ENCODE measurements at places on chromosomes 16 and 17.

DNA sequence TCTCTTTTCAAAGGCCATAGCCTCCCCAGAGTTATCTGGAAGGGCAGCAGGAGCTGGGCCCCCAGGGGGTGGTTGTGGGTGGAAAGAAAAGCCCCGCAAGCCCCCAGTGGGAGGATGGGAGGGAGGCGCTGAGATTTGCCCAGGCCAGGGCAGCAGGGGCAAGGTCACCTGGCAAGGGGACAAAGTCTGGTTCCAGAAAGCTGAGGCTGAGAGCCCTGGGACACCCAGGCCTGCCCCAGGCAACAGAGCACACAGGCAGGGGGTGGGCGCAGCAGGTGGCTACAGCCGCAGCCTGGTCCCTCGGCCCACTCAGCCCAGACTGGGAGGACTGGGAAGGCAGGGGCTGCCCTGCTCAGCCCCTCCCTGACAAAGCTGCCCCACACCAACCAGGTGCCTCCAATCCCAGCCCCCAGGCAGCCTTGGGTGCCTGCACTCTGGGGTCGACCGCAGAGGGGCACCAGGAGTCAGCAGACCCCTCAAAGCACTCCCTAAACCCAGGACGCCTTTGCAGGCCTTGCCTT, 23.7 kb upstream of the GSG1L start:
- no peak for DNase-seq

DNA sequence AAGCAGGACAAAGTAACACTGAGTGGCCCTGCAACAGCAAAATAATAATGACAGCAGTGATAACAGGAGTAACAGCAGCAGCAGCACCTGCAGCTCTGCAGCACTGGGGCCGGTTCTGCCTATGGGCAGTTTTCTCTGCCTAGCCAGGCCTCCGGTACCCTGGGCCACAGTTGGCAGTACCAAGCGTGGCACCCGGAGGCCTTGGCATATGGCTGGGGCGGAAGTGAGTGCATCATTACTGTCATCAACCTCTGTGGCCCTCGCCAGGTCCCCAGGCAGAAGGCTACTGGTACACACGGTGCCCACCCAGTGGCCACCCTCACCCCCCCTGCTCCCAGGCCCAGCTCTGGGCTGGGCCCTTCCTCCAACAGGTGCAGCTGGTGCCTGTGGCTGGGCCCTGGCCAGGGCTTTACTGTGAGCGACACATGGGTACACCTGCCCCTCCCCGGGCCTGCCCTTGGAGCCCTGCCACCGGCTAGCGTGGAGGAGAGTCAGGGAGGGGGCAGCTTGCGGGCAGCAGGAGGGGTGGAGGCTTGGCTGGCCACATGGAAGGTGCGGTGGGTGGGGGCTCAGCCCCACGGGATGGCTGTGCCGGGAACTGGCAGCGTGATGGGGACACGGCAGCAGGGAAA, 3.0 kb downstream of the KCNJ12 start:
- DNase-seq: no peak

DNA sequence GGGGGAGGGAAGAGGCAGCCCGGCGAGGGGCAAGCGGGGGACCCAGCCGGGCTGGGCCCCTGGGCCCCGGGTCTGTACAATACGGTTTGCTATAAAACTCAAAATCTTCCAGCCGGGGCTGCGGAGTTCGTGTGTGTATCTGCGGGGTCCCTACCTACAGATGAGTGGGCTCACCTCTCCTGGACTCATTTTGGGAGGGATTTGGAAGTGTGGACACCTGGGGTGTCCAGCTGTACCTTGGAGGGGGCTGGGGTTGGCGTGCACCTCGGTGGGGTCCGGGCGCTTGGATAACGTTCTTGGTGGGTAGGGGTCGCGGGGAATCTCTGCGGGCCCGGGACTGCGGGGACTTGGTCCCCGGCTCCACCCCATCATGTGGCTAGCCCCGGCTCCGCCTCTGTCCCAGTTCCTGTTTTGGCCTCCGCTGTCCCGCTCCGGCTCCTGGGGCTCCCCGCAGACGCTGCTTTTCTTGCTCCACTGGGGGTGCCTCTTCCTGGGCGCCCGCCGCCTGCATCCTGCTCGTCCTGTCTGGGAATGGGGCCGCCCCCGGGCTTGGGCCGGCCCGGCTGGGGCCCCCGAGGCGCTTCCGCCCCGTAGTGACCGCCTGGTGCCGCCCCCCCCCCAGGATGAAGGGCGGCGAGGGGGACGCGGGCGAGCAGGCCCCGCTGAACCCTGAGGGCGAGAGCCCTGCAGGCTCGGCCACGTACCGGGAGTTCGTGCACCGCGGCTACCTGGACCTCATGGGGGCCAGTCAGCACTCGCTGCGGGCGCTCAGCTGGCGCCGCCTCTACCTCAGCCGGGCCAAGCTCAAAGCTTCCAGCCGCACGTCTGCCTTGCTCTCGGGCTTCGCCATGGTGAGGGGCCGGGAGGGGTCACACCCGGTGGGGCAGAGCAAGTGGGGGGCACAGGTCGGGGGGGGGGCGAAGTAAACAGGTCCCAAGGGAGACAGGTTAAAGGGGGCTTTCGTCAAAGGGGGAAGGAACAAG, at the start of gene ORAI3:
Gene ORAI3 (plus strand): TSS at position 402 of the 983 bp plus-strand sequence. CDS start 222 bp downstream, at position 624.
- DNase-seq: no peak

GRCh38 chr17:57604771-57605674, 140.1 kb downstream of the CCDC182 start:
- no peak for DNase-seq

DNA sequence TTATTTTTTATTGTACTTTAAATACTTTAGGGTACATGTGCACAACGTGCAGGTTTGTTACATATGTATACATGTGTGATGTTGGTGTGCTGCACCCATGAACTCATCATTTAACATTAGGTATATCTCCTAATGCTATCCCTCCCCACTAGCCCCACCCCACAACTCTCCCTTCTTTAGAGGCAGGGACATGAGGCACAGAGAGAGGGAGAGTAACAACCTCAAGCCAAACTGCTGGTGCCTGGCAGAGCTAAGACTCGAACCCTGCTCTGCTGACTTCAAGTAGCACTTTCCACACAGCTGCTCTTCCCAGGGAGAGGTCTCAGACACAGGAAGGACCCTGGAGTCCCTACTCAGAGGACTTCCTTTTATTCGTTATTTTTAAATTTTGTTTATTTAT, 69.4 kb downstream of the WSB1 start:
- DNase-seq: no peak

- peak; percentile 81 for DNase-seq
Measured at GRCh38 chr16:29961479-29962343, at the start of gene TMEM219. Gene TMEM219, plus strand, starts transcription at chr16:29962079. Its CDS starts 1,065 bp downstream, at chr16:29963144.

GRCh38 chr17:46764000-46764708, 54.3 kb downstream of the WNT3 start:
- no peak for DNase-seq

- DNase-seq: no peak
Measured at GRCh38 chr16:2230376-2230775, 5.9 kb upstream of the DNASE1L2 start.

GRCh38 chr16:24298548-24299167, 42.5 kb downstream of the CACNG3 start:
- DNase-seq: no peak

DNA sequence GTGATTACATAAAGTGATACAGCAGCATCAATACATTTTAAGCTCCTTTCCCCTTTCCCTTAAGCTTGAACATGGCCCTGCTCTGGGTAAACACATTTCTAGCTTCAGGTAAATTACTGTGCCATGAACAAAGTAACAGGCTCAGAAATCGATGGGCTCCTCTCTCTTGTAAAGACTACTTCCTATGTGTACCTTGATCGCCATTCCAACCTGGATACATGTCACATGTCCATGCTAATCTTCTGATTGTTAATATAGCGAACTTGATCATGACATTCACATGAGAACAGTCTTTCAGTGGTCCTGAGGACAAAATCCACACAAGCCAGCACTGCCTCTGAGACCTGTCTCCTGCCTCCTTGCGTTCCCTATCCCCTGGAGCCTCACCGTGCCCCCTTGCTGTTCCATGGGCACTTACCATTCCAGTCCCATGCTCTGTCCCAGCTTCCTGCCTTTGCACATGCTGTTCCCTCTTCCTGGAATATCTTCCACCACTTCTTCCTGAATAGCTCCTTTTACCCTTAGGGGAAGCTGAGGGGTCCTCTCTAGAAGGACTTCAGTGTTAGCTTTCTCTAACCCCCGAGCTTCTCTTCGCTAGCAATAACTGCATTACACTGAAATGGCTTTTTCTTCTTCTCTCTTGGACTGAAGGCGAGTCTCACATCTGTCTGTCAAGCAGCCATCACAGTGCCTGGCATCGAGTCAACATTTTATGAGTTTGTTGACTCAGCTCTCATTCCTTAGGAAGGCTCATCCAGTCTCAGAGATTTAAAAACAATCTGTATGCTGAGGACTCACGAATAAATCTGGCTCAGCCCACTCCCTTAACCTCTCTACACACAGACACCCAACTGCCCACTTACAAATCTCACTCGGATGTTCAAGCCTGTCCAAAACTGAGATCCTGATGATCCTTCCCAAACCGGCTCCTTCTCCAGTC, 93.3 kb downstream of the ASIC2 start:
- no peak for DNase-seq

GRCh38 chr17:38911081-38911730, 14.2 kb upstream of the LASP1NB start:
- no peak for DNase-seq

GRCh38 chr17:10025976-10026901, 121.2 kb upstream of the RCVRN start:
- DNase-seq: no peak

DNA sequence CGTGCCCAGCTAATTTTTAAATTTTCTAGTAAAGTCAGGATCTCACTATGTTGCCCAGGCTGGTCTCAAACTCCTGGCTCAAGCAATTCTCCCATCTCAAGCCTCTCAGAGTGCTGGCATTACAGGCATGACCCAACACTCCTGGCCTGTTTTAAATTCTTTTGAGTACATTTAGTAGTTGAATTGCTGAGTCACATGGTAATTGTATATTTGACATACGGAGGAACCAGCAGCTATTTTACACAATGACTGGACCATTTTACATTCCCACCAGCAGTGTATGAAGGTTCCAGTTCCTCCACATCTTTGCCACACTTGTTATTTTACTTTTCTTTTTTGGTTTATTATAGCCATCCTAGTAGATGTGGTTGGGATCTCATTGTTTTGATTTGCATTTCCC, 43.6 kb downstream of the RHOT1 start:
- no peak for DNase-seq

- DNase-seq: no peak
Measured at GRCh38 chr17:61420745-61421398, 21.2 kb downstream of the TBX2 start.

DNA sequence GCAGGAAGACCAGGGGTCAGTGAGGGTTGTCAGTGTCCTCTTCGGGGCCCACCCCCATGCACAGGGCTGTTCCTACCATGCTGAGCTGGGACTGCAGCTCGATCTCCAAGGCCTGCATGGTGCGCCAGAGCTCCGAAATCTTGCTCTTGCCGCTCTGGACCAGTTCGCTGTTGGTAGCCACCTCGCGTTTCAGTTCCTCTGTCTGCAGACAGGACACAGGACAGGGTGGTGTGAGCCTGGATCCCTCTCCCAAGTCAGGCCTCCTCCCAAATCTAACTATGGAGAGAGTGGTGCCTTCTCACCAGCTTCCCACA, 90.9 kb downstream of the GOSR1 start:
- DNase-seq: no peak

- DNase-seq: no peak
Measured at GRCh38 chr16:75104836-75105235, 11.7 kb downstream of the LDHD start.

GRCh38 chr16:55835581-55835980, 2.7 kb upstream of the CES1 start:
- peak; percentile 73 for DNase-seq

- no peak for DNase-seq
Measured at GRCh38 chr17:46730679-46731078, 87.8 kb downstream of the WNT3 start.

DNA sequence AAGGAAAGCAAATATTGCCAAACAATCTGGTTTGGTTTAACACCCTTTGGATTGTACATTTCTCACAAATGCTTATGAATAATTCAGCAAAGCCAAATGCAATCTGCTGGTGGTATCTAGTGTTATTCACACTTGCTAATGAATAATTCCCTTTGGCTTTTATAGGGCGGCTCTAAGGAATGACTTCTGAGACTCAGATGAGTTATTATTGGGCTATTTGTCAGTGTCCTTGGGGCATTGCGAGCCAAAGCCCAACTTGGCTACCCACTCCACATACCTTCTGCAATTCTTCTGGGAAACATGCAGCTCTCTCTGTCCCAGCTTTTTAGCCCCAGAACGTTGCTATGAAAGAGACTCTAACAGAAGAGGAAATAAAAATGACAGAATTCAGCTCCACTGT, 41.1 kb downstream of the FTO start:
- DNase-seq: no peak

DNA sequence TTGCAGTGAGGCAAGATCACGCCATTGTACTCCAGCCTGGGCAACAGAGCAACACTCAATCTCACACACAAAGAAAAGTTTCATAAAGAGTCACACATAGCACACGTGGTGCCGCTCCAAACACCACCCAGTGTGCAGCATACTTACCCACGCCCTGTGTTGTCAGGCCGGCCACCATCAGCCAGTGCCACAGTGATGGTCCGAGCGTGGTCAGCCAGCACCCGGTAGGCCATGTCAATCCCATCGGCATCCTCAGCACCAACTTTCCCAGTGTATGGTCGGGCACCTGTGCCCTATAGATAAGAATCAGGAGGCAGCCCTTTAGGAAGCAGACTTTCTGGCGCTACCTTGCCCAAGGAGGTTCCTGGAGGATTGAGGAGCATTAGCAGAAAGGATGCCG, 17.7 kb upstream of the EXOSC6 start:
- no peak for DNase-seq
